Activated naive CD4-positive, alpha-beta T cell treated with anti-CD3 and anti-CD28 coated beads, Interleukin-2, amount 50 U/mL, for 16 hours (primary cell): ENCODE measurements at places on chromosomes 2 and 18.
A peak's percentile ranks its signal among the peaks of the same experiment; 100 is the strongest.

- no peak for DNase-seq
Observed at GRCh38 chr2:237866101-237866621, 6.7 kb downstream of the RAMP1 start.

- DNase-seq: no peak
Observed at GRCh38 chr2:18456026-18456425, 104.4 kb downstream of the RDH14 start.

DNA sequence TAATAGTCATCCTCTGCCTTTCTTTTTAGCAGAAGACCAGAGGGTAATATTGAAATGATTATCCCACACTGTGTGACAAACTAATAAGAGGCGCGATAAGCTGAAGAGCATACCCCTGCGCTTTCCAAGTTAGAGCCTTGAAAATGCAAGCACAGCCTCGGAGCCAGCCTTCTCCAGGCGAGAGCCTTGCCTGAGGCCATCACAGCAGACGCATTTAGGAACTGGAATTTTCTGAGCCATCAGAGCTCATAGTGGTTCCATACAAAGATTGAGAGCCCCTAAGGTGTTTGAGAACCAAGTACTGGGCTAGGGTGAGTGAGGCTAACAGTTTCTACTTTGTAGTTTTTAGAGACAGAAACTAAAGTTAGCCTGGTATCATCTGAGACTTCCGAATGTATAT, 19.9 kb downstream of the PSMG2 start:
- DNase-seq: no peak

GRCh38 chr2:165895974-165896373, 57.6 kb downstream of the TTC21B start:
- no peak for DNase-seq

DNA sequence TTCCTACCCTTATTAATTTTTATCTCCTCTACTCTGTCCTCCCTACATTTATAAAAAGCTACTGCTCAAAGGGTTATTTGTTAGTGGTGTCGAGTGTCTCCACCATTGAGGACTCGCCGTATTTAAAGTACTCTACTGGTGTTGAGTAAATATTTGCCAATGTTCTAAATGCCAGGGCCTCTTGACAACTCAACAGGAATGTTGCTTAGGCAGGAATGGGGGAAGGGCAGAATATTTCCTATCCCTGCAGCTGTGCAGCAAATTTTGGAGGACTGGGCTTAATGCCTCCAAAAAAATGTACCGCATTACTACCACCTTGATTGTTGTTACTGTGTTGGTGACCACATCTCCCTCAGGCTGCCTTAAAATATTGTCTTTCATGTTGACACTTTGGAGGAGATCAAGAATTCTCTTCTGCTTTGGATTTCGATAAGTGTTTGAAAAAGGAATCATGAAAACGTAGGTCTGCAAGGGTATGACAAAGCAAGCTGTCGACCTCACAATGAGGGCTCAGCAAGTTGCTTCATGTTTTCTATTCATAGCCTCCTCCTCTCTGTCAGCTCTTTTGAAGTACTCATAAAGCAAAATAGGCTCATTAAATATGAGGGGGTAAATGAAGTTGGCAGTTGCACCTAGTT, 84.3 kb downstream of the EFEMP1 start:
- DNase-seq: no peak

GRCh38 chr2:43054367-43054766, 172.0 kb downstream of the ZFP36L2 start:
- DNase-seq: no peak

GRCh38 chr2:106566050-106566449, 78.9 kb downstream of the CD8B2 start:
- DNase-seq: peak; percentile 53

GRCh38 chr2:150046810-150047209, 440.7 kb downstream of the RND3 start:
- no peak for DNase-seq

GRCh38 chr2:8575834-8576423, 105.9 kb upstream of the ID2 start:
- DNase-seq: no peak

DNA sequence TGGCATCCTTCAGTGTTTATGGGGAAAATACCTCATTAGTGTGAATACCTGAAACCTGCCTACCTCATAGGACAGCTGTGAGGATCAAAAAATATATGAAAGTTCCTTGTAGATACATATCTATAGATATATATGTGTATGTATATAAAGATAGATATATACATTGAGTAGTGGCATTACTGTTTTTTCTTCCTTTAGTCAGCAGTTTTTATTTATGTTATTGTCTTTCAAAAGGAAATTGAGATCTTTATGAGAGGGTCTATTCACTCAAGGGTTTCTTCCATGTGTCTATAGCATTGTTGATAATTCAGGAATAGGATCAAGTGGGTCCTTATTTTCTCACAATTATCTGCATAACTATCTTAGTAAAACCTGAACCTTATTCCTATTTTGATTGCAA, 6.6 kb downstream of the RMP24 start:
- DNase-seq: no peak

DNA sequence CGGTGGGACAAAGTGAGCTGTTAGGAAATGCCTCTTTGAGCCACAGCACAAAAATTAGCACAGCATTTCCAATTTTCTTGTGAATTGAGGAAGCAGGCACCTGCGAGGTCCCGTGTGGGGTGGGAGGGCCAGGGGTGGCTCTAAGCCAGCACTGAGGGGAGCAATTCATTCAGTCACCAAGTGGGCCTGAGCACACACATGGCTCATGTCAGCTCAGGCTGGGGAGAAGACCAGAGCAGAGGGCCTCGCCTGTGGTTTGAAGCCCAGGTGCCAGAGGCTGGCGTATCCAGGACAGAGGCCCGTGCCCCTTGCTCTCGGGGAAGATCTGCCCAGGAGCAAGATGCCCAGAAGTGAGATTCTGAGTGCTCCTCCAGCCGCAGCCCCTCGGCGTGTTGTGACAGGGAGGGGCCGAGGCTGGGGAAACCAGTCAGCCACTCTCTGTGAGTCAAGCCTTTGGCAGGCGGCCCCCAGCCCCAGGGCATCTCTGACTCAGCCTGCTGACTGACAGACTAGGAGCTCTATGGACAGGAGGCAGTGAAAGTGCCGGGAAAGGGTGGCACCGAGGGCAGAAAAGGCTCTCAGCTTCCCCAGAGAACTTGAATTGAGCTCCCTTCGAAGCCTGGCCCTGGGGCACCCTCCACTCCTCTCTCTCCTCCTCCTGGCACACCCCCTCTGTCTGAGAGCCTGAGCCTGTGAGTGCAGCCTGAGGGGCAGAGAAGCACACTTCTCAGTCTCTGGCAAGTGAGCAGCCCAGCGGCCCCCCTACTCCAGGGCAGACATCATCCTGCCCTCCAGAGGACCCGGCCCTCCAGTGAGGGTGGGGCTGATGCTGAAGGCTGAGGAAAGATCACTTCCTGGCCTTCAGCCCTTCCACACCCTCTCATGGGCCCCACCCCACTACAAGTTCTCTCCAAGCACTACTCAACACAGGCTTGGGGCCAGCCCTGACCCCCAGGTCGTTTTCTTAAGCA, 32.3 kb downstream of the CYP26B1 start:
- DNase-seq: no peak

DNA sequence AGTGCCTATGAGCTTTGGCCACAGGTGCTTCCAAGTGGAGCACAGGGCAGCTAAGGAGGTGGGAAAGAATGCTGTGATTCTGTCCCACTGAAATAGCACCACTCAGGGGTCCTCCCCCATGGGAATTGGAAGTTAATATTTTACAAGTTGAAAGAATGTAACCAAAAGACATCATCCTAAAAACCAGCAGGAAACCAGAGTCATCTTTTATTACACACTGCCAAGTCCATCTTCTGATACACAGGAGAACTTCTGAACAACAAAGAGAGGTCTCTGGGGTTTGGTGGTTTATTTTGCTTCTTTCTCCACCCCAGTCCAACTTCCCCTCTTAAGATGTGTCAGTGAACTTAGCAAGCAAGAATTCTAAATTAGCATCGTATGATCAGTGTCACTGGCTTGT, 47.7 kb downstream of the COLEC12 start:
- DNase-seq: no peak

GRCh38 chr2:218152777-218153176, 14.0 kb downstream of the CXCR1 start:
- DNase-seq: no peak

DNA sequence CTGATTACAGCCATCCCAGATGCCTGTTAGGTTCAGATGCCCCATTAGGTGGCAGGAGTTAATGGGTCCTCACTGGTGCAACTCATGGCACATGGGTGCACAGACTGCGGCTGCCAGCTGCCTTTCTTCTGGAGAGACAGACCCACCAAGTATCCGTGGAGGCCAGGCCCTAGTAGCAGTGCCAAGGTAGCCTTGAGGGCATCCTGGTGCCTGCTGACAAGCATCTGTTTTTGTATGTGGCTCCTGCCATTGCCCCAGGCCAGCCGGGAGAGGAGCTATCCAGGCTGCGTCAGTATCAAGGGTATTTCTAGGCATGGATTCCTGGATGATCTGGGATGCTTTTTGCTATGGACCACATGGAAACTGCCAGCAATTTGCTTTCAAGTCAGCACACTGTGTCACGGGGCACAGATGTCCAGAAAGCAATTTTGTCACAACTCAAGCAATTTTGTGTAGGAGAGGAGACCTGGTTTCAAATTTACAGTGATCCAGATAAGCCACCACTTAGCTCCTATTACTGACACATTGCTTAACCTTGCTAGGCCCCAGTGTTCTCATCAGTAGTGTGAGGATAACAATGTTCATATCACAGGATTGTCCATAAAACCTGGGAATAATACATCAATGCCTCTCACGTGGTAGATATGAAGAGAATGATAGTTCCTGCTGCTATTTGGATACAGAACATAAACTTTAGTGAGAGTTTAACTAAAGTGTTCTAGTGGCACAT, 815.1 kb upstream of the RAB6C start:
- DNase-seq: no peak

DNA sequence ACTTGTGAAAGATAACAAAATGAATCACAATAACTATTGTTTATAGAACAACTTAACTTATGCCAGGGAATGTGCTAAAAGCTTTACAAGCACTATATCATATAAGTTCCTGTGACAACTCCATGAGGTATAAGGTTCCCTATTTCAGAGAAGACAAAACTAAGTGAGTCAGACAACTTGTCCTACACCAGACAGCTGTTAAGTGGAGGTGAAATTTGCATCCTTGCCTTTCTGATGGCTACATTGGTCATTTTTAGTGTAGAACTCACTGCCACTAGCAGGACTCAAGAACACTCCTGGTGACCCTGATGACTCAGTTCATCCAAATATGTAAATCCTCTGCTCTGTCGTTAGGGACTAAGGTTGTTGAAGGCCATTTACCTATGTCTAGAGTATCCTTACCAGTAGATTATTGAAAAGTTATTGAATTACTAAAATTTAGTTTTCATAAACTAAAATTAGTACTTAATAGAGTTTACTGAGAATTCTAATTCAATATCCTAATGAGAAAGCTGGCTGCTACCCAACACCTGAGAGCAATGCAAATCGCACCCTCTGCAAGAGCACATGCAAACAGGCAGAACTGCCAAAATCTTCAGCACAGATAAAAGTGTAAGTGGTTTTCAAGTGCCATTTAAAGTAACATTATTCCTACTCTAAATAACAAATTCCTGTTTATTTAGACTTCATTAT, 636.2 kb downstream of the NRXN1 start:
- no peak for DNase-seq
